Activated CD4-positive, alpha-beta T cell treated with anti-CD3 and anti-CD28 coated beads, Interleukin-2, amount 10 ng/mL, durations not matched to agents 24 days and 14 days (primary cell): ENCODE measurements at places on chromosomes 4 and X. TPM values are rescaled to one million over a fixed set of nuclear protein-coding genes. Genes with fewer than 3 reads are reported as not detected.

- no peak overlapping the region for H3K4me3 ChIP-seq
- no peaks in the 10 kb centered on the region for H3K36me3 ChIP-seq
- no peak overlapping the region for H3K27ac ChIP-seq
- no peaks in the 10 kb centered on the region for H3K27me3 ChIP-seq
- H3K4me1 ChIP-seq: no peaks in the 10 kb centered on the region
- no peak for DNase-seq
Measured at GRCh38 chr4:187426511-187426910, 569.1 kb upstream of the ZFP42 start.

DNA sequence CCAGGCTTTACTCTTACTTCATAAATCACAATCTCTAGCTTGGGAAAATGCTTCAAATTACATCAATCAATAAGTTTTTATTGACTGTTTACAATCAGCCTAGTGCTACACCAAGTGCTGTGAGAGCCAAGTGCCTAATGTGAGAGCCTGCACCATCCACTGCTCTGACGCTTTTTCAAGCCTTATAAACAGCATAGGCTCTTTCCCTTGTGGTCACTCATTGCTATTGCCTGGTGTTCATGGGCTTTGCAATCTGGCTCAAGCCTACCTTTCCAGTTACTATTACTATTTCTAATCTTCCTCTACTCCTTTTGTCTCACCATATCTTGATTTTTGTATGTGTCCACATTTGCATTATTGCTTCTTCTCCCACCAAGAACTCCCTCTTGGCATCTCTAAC lies 77.0 kb downstream of the REELD1 start:
- no peaks in the 10 kb centered on the region for H3K27me3 ChIP-seq
- no peaks in the 10 kb centered on the region for H3K4me1 ChIP-seq
- H3K4me3 ChIP-seq: no peak overlapping the region
- H3K27ac ChIP-seq: no peak overlapping the region
- peaks cover 8% of the 10 kb centered on the region for H3K36me3 ChIP-seq
- no peak for DNase-seq

DNA sequence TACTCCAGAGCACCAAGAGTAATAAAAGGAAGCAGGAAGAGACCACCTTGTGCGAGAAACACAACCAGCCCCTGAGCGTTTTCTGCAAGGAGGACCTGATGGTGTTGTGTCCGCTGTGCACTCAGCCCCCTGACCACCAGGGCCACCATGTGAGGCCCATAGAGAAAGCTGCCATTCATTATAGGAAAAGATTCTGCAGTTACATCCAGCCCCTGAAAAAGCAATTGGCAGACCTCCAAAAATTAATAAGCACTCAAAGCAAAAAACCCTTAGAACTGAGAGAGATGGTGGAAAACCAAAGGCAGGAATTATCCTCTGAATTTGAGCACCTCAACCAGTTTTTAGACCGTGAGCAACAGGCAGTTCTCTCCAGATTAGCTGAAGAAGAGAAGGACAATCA lies 5.7 kb downstream of the TRIM75 start:
- H3K27me3 ChIP-seq: no peaks in the 10 kb centered on the region
- H3K36me3 ChIP-seq: no peaks in the 10 kb centered on the region
- H3K27ac ChIP-seq: no peak overlapping the region
- DNase-seq: no peak
- no peaks in the 10 kb centered on the region for H3K4me1 ChIP-seq

DNA sequence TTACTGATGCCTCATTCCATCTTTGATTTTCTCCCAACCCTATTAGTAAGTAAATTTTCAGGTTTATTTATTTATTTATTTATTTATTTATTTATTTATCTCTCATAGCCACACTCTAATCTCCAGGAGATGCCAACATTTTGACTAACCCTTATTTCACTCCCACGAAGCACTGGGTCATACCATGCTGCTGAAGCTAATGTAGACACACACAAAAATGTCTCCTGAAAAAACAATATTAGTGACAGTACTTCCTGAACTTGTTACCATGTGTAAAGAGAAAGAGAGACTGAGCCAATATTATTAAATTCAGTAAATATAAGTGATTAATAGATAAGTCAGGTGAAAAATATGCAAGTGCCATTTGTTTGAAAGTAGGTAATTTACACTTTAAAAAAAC lies 402.7 kb downstream of the C4orf33 start:
- DNase-seq: no peak
- no peaks in the 10 kb centered on the region for H3K36me3 ChIP-seq
- H3K4me3 ChIP-seq: no peak overlapping the region

DNA sequence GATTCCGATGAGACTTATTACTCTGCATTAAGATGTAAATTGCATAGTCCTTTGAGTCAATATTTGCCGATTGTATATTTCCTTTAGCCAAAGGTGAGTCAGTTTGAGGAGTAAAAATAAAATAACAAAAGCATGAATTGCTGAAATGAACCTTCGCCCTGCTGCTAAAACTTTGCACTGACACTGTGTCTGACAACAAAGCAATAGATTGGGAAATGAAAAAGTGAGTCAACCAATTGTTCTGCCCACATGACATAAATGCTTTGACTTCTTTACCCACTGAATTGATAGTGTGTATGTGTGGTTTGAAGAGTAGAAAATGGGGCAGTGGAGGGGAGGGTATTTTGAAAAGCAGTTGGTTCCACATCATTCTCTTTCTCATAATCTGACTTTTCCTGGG lies 88.4 kb upstream of the AFF2 start:
- no peak overlapping the region for H3K4me3 ChIP-seq
- peaks cover 4% of the 10 kb centered on the region for H3K4me1 ChIP-seq
- H3K27me3 ChIP-seq: no peaks in the 10 kb centered on the region

GRCh38 chrX:40173143-40174000 lies 75.6 kb upstream of the BCOR start:
- peak overlapping the region; percentile 93 for H3K4me3 ChIP-seq
- no peak for DNase-seq
- H3K27me3 ChIP-seq: no peaks in the 10 kb centered on the region
- H3K36me3 ChIP-seq: no peaks in the 10 kb centered on the region

- no peak overlapping the region for H3K4me3 ChIP-seq
- no peaks in the 10 kb centered on the region for H3K4me1 ChIP-seq
- no peak for DNase-seq
Measured at GRCh38 chr4:6840062-6840976, 57.8 kb downstream of the KIAA0232 start.

- no peaks in the 10 kb centered on the region for H3K27me3 ChIP-seq
- H3K4me3 ChIP-seq: no peak overlapping the region
- DNase-seq: no peak
- no peaks in the 10 kb centered on the region for H3K4me1 ChIP-seq
Measured at GRCh38 chr4:186943411-186943810, 219.8 kb upstream of the FAT1 start.

DNA sequence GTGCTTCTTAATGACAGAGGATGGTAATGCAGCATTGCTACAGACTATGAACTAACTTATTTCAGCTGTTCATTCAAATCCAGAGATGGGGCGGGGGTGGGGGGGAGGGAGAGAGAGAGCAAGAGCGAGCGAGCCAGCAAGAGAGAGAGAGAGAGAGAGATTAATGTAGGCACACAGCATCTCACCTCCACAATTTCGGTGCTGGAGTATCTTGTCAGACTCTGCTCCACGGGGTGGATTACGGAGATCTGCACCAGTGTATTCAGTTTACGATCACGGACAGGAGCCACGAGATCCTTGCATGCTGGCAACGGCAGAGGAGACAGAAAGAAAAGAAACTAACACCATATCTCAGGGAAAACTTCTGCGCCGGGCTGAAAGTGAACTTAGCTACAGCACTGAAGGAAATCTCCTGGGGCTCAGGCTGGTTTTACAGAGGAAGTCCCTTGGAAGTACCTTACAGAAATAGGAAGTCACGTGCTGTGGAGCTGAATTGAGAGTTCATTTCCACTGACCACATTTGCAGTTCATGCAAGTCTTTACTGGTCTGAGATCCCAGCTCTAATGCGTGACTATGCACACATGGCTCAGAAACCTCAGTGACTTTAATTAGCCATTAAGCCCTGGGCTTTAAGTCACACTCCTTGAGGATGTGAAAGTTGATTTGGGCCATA lies 440.9 kb downstream of the INPP4B start:
- DNase-seq: peak; percentile 88
- peaks cover 57% of the 10 kb centered on the region for H3K4me1 ChIP-seq
- H3K4me3 ChIP-seq: peak overlapping the region; percentile 95
- peak overlapping the region; percentile 100 for H3K27ac ChIP-seq
- H3K36me3 ChIP-seq: peaks cover 18% of the 10 kb centered on the region

GRCh38 chrX:133370696-133371275 lies 44.5 kb downstream of the GPC4 start:
- no peak overlapping the region for H3K4me3 ChIP-seq
- no peak for DNase-seq
- no peaks in the 10 kb centered on the region for H3K36me3 ChIP-seq
- no peak overlapping the region for H3K27ac ChIP-seq
- H3K27me3 ChIP-seq: peaks cover 5% of the 10 kb centered on the region
- no peaks in the 10 kb centered on the region for H3K4me1 ChIP-seq

DNA sequence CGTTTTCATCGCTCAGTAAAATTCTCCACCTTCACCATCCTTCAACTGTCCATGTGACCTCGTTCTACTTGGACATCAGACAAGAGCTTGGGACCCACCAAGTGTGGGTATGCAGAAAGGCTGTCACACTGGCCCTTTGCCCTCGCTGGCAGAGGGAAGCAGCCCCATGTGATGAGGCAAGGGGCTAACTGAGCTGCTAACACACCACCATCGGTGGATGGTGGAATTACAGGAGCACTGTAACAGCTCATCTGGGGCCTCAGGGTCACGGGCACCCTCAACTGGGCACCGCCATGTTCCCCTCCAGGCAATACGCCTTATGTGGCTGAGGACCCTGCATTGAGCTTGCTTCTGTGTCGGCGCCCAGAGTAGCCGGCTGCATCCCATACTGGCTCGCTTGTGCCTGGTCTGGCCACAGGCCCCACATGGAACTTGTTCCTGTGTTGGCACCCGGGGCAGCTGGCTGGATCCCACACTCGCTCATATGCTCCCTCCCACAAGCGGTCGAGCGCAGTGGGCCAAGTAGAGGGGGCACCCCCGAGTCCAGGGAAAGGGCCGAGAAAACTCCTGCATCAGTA lies 109.5 kb downstream of the TAB3 start:
- no peak for DNase-seq
- no peaks in the 10 kb centered on the region for H3K27me3 ChIP-seq
- no peaks in the 10 kb centered on the region for H3K36me3 ChIP-seq
- peaks cover 2% of the 10 kb centered on the region for H3K4me1 ChIP-seq
- H3K4me3 ChIP-seq: no peak overlapping the region

GRCh38 chr4:102447413-102447812 lies 53.7 kb upstream of the NFKB1 start:
- peak; percentile 78 for DNase-seq
- H3K36me3 ChIP-seq: no peaks in the 10 kb centered on the region
- H3K27ac ChIP-seq: peak overlapping the region; percentile 43
- H3K27me3 ChIP-seq: peaks cover 2% of the 10 kb centered on the region
- H3K4me3 ChIP-seq: no peak overlapping the region
- H3K4me1 ChIP-seq: peaks cover 36% of the 10 kb centered on the region

DNA sequence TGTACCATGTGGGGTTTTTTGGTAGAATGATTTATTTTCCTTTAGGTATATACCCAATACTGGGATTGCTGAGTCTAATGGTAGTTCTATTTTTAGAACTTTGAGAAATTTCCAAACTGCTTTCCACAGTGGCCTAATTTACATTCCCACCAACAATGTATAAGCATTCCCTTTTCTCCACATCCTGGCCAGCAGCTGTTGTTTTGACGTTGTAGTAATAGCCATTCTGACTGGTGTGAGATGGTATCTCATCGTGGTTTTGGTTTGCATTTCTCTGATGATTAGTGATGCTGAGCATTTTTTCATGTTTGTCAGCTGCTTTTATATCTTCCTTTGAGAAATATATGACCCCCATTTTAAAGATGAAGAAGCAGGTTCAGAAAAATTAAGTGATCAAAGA lies 153.7 kb downstream of the CBR4 start:
- H3K4me1 ChIP-seq: peaks cover 39% of the 10 kb centered on the region
- H3K36me3 ChIP-seq: peaks cover 23% of the 10 kb centered on the region
- DNase-seq: no peak
- no peak overlapping the region for H3K4me3 ChIP-seq
- no peaks in the 10 kb centered on the region for H3K27me3 ChIP-seq
- peak overlapping the region; percentile 8 for H3K27ac ChIP-seq

The AFM gene
- not detected in 2 replicates for total RNA-seq

The TMEM131L gene
- total RNA-seq: 40.3 and 40.6 TPM in 2 replicates

The FAM47E gene
- total RNA-seq: not detected in 2 replicates

The RS1 gene
- total RNA-seq: not detected in 2 replicates

The FRMD7 gene
- not detected in 2 replicates for total RNA-seq

The MAGEC1 gene
- not detected in 2 replicates for total RNA-seq

The GSPT2 gene
- total RNA-seq: 12.8 and 13.2 TPM in 2 replicates

The REPS2 gene
- total RNA-seq: not detected in 2 replicates

The SLC9B1 gene
- 0.23 and 0.47 TPM in 2 replicates for total RNA-seq

The STPG2 gene
- not detected in 2 replicates for total RNA-seq

The SCFD2 gene
- 35.0 and 39.9 TPM in 2 replicates for total RNA-seq

The FOXR2 gene
- total RNA-seq: not detected in 2 replicates
